ENCODE measurements at places on chromosomes 2 and 18. TPM values are rescaled to one million over a fixed set of nuclear protein-coding genes. Genes with fewer than 3 reads are reported as not detected.
A peak's percentile ranks its signal among the peaks of the same experiment; 100 is the strongest.

- no peak for DNase-seq
Measured at GRCh38 chr18:58552057-58552461, 76.8 kb downstream of the ALPK2 start.

DNA sequence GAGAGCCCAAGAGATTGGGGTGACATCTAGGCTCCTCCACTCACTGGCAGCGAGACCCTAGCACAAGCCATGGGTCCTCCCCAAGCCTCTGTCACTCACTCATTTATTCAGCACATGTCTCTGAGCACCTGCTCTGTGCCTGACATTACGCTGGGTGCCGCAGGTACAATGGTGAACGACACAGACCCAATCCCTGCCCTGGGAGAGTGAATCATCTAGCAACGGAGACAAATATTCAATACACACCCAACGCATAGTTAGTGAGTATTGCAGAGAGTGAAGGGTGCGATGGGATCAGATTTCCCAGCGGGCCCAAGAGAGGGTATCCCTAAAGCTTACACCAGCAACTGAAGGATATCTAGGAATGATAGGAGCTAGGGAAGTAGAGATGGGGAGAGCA, 45.5 kb downstream of the ZFP36L2 start:
- DNase-seq = no peak

DNA sequence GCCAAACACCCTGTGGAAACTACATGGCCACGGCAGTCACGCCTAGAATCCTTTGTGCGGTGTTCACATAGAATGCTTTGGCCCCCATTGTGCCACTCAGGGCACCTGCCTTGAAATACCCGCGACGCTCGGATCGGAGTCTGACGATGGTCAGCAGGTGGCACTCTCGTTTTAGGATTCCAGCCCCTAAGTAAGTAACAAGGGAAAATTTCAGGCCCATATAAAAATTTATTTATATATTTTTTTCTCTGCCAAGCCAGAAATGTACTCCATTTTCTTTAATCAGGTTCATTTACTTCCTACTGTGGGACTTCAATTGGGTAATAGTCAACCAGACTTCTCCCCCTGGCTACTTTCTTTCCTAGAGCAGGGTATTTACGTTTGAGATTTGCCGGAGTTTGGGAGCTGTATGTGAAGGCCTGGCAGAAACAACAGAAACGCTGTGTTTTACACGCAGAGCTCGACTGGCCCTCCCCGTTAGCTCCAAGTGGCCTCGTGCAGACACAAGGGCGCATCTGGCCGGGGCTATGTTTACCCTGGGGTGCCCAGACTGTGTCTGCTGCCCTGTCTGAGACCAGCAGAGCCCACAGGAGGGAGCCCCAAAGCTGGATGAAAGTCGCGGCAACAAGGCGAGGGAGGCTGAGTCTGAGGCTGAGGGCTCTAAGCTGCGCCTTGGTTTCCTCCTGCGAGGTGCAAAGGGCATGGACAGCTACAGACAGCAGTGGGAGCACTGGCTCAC, 41.6 kb downstream of the LRRC30 start:
- DNase-seq = peak; percentile 65

DNA sequence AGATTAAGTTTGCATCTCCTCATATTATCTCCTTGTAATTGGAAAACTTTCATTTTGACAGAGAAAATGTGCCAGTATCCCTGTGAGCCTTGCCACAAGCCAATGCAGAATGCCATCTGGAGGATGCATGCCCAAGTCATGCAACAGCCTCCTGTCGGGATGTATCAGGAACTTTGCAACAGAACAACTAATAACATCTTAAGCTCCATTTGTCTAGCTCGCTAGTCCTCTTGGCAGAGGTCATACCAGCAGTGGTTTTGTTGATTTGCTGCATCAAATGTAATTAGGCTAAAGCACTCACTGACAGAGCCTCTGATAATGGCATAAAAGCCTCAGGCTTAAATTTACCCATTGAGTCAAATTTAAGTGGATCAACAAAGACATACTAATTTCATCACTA, 125.8 kb downstream of the UBE2E3 start:
- DNase-seq = no peak

DNA sequence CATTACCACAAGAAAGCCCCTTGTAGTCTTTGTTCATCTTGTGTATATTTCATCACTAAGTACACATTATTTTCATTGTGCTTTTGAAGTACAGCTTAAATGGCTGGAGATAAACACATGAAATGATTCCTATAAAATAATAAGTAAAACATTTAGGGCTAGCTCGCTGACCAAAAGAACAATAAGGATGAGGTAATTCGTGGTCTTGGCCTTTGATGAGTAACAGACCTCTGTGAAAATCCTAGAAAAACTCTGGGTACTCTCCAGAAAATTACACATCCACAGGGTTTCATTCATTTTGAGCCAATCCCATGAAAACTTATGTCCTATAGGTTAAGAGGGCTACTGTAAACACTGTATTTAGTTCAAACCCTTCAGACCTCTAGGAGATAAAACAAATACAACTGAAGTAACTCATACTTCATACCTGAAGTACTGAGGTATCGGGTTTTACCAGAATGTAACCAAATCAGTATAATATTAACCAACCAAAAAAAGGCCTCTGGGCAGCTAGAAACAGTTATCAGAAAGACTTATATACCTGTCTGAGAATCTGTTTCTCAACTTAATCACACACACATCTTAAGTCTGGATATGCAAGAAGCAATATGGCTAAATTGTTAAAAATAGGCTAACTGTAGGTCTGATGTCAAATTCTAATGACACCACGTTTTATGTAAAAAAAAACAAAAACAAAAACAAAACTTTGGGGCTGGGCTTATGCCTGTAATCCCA, 31.0 kb downstream of the CFAP36 start:
- no peak for DNase-seq

GRCh38 chr18:3612315-3612714, 162.3 kb downstream of the TGIF1 start:
- DNase-seq = no peak

- no peak for DNase-seq
Measured at GRCh38 chr2:133122529-133122928, 445.7 kb downstream of the NCKAP5 start.

DNA sequence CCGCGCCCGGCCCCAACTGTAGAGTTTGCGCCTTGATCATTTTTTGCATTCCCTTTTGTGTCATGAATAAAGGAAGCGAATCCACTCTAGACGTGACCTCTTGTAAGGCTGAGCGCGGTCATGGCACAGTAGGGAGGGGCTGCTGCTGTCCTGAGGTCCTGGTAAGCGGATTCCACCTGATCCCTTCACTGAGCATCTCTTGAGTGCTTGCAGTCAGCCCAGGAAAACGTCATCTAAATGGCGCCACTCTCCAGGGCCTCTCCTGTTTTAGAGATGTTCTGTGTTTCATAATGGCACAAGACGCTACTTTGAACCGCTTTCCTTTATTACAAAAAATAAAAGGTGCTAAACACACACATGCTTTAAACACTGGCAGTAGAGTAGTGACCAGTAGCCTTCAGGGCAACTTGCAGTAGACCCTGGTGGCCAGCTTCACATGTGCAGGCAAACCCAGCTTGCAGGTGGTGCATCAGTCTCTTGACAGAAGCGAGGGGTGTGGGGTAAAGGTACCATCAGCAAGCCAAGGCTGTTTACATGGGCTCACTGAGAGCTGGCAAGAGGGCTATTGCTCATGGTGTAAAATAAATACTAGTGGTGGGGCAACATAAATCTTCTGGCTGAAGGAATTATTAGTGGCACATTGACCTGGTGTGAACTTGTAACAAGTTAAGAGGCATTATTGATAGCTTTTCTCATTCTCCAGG, 43.0 kb upstream of the ACKR3 start:
- DNase-seq = no peak

DNA sequence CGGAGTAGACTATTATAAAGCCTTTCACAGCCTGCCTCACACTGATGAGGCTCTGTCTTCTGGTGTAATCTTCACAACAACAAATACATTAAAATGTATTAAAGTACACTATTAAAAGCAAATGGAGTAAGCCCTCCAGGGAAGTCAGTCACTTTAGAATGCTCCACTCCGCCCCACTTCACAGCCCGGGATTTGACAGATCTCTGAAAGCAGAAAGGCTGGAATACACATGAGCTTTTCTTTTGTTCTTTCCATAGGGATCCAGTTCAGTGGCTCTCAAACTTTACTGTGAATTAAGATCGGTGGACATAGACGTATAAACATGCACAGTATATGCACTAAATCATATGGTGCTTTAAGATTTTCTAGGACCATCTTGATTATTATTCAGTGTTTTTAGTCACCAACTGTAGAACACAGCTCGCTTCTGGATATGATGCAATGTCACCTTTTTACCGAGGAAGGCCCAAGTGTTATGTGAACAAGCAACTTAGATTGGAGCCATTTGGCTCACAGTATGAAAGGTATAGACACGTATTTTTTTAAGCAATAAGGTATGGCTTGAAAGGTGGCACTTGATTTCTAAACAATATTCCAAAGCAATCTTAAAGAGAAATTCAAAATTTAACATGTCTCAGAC, 151.1 kb downstream of the PRKCE start:
- no peak for DNase-seq

DNA sequence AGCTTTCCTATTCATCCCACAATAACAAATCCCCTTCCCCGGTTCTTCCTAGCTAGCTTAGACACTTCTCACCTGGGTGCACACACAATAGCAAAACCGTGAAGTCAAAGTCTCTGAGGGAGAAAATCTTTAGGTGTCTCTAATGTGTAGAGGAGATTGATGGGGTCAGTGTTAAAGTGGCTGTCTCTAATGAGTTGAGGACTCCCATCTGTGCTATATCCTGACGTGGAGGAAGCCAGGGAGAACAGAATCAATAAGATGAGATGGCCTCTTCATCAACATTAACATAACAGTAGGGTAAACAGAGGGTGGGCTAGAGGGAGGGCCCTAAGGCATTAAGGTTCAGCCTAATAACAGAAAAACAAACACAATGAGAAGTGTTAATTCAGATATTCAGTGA, 120.4 kb downstream of the SLC5A7 start:
- DNase-seq = no peak

DNA sequence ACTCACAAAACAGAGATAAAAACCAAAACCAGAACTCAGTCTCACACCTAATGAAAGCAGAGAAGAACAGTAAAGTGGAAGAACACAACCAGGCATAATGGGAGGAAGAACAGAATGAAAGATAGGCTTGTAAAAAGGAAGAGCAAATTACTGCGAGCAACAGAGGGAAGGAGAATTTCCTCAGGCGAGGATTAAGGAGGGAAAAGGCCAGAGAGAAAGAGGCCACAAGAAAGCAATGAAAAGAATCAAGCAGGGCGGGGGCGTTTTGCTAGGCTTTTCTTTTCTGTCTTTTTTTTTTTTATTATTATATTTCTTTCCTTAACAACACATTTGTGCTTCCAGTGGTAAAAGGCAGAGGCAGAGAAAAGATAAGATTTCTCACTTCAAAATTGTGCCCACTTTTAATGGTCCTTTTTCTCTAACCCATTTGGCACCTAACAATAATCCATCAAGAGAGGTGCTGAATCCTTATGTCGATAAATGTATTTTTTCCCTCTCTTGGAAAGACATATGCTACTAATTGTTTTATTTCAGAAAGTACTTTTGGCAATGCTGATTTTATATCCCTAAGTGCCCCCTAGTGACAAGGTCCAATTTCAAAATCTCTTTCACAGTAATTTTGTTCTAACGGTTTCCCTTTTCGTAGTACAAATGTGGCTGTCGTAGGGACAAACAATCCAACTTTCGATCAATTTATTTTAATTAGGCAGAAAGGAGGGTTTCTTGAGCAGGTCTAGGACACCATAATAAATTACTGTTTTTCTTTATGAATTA, 138.7 kb upstream of the AQP4 start:
- DNase-seq = no peak

UGT1A3 gene
- total RNA-seq = not detected

MPP4 gene
- total RNA-seq = not detected

ADI1 gene
- total RNA-seq = 65.0 TPM

Measured in uterus (tissue), 4 donors.